Kidney epithelial cell (primary cell): ENCODE measurements at places on chromosomes 3 and 15. TPM values are rescaled to one million over a fixed set of nuclear protein-coding genes. Genes with fewer than 3 reads are reported as not detected.

GRCh38 chr3:53109891-53110771 lies 20.1 kb downstream of the RFT1 start:
- DNase-seq = no peak

Gene TMC3
- not detected in 2 replicates for total RNA-seq

- DNase-seq = no peak
These were observed 174.0 kb upstream of the WNT5A start for GRCh38 chr3:55661141-55661540.

DNA sequence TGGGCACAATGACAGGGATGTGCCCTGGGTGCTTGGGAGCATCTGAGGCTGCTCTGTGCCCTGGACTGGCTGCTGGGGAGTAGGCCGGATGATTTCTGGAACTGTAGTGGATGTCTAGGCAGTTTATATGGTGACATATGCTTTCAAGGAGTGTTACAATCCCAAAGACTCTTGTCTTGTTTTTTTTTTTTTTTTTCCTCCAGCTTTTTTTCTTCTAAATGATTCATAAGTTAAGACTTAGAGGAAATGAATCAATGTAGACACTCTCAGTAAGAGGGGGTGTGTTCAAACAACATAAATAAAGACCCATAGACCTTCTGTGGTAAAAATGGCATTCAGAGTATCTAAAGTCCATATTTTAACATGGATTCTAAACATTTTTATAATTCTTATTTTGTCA lies 706.1 kb upstream of the GOLIM4 start:
- DNase-seq = peak; percentile 31

Gene DNAH12
- total RNA-seq = 0.41 TPM in 1 of 2 replicates, not detected in the other

DNA sequence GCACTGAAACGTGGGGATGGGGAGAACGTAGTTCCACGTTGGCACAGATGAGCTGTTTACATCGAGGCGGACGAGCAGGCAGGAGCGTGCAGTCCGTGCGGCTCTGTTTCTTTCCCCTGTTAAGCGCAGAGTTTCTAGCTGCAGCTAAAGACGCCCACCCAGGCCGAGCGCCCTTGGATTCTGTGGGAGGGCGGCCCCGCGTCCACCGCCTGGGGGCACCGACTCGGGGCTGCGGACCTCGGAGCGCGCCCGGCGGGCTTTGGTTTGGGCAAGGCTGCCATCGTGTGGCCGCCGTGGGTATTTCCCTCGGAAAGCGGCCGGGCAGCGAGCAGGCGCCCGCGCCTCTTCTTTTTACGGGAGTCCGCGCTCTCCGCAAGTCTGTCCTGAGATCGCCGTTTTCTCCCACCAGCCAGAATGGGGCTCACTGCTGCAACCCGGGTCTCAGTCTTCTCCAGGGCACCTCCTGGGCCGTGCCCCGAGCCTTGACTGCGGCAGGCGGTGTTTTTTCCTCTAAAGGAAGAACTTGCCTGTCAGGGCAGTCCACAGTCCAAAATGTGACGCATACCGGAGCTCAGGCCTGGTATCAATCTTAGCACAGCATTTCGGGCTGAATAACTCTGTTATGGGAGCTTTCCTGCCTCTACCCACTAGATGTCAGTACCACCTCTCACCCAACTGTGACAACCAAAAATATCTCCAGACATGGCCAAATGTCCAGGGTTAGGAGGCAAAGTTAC lies 219.9 kb upstream of the IGF1R start:
- DNase-seq = peak; percentile 34

DNA sequence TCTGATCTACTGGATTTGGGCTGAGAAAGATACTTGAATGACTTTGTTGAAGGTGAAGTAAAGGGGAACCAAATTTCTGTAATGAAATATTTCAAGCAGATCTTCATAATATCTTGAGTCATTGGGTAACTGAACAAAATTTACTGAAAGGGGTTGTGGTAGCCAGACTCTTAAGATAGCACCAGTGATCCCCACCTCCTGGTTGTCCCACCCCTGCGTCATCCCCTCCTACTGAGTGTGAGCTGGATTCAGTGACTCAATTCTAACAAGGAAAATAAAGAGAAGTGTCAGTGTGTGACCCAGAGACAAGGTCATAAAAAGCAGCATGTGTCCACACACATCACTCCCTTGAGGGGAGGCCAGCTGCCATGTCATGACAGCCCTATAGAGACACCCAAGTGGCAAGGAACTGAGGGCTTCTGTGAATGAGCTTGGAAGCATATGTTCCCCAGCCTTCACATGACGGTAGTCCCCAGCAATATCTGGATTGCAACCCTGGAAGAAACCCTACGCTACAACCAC lies 107.1 kb downstream of the MECOM start:
- DNase-seq = no peak

DNA sequence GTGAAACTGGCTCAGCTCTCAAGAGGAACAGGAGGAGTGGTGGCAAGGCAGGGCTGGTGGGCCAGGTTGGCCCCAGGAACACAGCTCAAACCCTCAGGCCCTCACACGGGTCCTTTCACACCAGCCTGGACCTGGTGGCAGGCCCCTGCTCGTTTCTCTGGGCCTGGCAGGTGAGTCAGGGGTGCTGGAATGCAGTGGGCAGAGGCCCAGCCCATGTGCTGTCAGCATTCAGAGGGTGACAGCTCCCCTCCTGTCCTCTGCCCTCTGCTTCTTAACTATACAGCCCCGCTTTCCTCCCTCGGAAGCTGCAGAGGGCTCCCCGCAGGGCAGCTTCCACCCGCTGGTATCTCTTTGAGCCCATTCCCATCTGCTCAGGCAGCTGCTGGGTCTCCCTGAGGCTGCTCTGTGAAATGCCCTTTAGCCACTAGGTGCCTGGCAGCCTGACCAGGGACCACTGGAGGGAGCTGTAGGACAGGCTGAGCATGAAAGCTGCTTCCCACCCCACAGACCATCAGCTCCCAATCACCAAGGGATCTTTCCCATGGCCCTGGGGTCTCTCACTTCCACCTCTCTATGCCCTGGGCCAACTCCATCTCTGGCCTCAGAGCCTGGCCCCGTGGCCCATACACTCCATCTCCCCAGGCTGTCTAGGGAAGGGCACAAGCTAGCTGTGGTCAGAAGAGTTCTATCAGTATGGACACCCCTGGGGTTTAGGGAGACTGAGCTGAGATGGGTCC lies 24.8 kb downstream of the SHF start:
- DNase-seq = peak; percentile 37

Gene MAGEL2
- total RNA-seq = 0.88 and 1.4 TPM in 2 replicates

DNA sequence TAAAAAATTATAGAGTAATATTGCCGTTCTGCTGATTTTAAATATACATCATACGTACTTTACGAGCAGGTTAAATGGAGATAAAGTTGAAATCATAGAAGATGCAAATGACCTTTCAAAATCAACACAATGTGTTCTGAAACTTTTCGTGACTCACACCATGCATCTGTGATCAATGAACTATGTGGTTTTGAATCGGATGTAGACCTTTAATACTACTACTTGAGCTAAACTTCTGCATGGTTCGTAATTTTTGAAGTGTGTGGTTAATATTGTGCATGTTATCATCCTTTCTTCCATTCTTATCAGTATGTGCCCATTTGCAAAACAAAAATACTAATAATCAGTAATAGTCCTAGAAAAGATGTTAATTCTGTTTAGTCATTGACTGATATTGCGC lies 58.9 kb downstream of the GASK1A start:
- DNase-seq = no peak

Gene CCDC39
- 0.07 and 0.13 TPM in 2 replicates for total RNA-seq

DNA sequence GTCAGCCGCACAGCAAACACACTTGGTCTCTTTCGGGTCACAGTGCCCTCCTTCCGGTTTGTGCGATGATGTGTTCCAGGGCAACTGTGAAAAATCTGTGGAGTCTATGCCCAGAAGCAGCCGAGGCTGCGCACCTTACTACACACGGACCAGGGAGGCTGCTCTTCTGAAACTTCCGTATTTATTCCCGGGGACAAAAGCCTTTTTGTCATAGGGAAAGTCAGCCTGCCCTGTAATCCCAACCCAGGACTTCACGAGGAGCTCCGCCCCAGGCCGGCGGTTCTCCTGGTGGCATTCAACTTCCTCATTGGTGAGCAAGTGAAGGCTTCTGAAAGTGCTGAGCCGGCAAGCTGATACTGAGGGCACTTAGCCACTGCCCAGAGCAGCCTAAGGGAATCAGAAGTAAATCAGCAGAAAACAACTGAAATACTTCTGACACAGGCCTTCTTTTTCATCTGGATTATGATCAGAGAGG lies 126.5 kb downstream of the FMN1 start:
- DNase-seq = no peak

DNA sequence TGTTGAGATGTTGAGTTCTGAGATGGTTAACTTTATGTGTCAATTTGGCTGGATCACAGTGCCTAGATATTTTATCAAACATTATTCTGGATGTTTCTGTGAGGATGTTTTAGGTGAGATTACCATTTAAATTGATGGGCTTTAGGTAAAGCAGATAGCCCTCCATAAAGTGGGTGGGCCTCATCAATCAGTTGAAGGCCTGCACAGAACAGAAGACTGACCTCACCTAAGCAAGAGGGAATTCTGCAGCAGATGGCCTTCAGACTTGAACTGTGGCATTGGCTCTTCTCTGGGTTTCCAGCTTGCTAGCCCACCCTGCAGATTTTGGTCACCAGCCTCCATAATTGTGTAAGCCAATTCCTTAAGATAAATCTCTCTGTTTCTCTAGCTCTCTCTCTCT lies 260.4 kb upstream of the VEPH1 start:
- DNase-seq = no peak

DNA sequence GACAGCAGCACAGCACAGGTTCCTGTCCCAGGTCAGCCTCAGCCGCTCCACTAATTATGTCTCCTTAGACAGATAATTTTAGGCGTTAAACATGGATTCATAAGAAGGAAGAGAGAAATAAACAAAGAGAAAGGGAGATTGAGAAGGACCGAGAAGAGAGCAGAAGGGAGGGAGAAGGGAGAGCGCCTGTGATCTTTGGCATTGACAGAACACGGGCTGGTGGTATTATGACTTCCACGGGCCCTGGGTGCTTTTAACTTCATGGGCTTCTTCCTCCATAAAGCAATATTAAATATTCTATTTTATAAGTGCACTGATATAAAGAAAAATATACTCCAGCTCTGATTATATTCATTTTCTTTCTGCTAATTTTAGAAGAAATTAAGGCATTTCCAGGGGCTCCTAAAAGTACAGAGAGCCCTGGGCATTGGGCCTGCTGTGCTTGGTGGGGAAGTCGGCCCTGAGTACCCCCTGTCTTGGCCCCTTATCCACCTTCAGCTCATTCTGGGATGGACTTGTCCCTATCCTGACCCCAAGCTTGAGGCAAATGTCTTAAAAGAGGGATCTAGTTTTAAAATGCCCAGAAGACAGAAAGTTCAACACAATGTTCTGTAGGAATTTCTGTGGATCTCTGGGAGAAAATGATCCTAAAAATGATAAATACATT lies 135.3 kb downstream of the MEX3B start:
- no peak for DNase-seq

DNA sequence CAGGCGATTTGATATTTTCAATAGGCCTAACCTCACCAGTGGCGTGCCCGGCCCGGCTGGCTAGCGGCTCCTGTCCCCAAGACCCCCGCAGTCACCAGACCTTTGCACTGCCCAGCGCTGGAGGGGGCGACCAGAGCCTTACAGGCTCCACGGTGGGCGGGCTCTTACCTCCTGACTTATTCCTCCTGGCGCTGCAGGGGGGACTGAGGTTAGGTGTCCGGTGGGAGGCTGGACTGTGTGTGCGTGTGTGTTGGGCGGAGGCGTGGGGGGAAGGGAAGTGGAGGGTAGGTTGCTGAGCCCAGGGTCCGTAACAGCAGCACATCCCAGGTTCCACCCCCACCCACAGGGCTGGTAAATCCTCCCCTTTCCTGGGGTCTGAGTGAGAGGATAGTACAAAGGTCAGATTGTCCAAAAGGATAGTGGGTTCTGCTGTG lies 27.5 kb upstream of the THRB start:
- DNase-seq = no peak

GRCh38 chr3:119841808-119842471 lies 60.0 kb downstream of the NR1I2 start:
- no peak for DNase-seq

DNA sequence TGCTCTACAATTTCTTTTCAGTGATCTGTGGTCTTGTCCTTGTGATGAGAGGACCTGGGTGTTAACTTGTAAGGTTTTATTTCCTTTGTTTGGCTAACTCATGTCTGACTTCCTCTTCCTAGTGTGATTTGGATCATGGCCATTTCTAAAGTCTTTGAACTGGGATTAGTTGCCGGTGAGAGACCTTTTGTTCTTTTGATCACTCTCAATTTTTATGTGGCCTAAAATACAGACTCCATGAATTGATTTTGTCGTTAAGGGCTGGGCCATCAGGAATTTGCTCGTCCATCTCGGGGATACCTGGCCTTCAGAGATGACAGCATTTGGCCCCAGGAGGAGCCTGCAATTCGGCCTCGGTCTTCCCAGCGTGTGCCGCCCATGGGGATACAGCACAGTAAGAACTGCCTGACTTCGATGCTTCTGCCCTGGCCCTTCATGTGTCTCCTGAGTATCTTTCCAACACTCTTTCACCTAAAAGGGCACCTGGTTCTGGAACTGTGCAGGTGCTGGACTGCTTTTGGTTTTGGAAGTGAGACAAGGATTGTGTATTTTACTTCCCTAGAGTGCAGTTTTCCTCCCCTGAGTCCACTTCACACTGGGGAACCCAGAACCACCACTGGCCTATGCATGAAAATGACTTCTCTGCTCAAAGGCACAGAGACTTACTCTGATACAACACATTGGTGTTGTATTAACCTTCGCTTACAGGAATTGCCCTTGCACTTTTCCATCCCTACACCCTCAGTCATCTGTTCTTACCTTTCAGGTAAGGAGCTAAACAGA lies 13.1 kb upstream of the LRRC2 start:
- DNase-seq = no peak

GRCh38 chr15:67013696-67014095 lies 51.7 kb upstream of the SMAD3 start:
- peak; percentile 74 for DNase-seq

Gene UPK1B
- 9.2 and 15.6 TPM in 2 replicates for total RNA-seq

- DNase-seq = no peak
These were observed 577.7 kb downstream of the FOXP1 start for GRCh38 chr3:71005702-71006321.

Gene GPR149
- not detected in 2 replicates for total RNA-seq

DNA sequence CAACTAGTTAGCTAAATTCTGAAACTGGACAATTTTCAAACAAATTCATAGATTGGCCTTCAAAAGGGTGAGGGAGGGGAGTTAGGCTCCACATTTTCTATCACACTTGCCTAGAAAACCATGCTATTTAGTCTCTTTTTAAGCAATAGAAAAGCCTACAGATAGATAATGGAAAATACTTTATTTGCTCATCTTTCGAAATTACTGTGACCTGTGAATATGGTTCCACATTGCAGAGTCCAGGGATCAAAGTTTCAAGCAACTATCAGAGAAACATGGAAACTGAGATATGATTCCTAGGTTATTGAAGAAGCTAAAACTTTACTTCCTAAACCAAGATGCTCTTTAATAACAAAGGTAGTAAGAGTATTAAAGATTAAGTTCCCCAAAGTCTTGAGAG lies 176.6 kb upstream of the NECTIN3 start:
- no peak for DNase-seq

DNA sequence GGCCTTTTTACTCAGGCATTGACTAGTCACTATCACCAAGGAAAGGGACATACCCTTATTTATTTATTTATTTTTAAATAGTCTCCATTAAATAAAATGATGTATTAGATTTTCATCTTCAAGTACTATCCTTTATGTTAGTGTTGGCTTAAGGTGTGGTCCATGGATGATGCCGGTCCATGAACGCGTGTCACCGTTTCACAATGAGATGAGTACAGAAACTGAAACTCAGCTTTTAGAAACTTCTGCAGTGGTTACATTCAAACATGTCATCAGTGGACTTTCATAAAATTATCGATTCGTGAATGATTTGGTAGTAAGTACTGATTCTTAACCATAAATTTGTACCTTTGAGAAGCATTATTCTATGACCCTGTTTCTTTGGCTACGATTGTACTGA lies 166.6 kb downstream of the SATB1 start:
- no peak for DNase-seq

Gene MYRIP
- total RNA-seq = 0.04 and 0.07 TPM in 2 replicates

GRCh38 chr3:31147550-31147949 lies 253.1 kb upstream of the GADL1 start:
- no peak for DNase-seq
